Activated CD8-positive, alpha-beta memory T cell treated with anti-CD3 and anti-CD28 coated beads, Interleukin-2, amount 50 U/mL, for 48 hours (primary cell): ENCODE measurements at places on chromosomes 13 and 19.

DNA sequence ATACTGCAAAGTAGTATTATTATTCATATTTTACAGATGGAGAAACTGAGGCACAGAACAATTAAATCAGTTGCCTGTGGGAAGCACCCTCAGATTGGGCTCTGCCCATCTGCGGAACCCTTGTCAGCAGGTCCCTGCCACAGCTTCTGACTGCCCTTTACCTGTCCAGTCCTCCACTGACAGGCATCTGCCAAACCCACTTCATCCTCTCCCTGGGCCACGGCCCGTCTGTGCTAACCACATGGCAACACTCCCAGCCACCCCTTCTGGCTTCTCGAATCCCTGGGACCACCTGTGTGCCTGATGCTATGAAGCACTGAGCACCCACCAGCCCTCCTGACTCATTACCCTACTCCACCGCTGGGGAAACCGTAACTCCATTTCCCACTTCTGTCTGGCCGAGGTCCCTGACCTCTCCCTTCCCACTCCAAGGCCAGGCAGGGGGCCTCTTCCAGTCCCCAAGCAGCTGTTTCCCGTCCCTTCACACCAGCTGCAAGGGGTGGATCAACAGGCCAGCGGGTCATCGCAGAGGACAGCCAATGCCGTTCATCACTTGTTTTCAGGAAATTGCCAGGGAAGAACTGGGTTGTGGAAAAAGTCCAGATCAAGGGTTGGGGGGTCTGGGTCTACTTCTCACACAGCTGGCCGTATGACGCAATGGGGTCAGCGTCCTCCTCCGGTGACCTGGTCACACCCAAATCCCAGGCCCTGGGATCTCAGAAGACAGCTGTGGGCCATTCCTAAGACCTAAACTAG is 2.5 kb downstream of the KANK3 start:
- DNase-seq: no peak

DNA sequence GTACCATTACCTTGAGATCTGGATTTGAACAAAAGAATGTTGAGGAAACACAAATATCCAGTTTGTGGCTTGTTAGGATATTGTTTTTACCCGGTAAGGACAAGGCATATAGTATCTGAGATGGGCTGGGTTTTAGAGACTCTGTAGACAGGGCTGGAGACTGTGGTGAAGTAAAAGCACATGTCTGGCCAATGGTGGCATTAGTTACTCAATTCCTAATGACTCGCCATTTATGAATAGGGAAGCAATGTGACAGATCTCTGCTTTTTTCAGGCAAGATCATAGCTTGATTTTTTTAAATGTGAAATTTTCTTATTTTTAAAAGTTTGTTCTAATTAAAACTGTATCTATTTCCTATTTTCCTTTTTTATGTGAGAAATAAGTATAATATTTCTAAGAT is 371.1 kb upstream of the SPRY2 start:
- DNase-seq: no peak

DNA sequence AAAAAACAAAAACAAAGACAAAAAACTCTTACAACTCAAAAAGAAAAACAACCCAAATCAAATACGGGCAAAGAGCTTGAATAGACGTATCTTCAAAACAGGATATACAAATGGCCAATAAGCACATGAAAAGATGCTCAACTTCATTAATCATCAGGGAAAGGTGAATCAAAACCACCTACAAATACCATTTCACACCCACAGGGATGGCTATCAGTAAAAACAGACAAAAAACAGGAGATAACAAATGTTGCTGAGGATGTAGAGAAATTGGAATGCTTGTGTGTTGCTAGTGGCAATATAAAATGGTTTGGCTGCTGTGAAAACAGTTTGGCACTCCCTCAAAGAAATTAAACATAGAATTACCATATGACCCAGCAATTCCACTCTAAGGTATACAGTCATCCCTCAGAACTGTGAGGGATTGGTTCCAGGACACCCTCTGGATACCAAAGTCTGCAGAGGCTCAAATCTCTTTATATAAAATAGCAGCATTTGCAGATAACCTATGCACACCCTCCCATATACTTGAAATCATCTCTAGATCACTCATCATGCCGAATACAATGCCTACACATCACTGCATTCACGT is 29.7 kb downstream of the MLLT1 start:
- no peak for DNase-seq

GRCh38 chr19:37511186-37511585 is 4.4 kb downstream of the ZNF793 start:
- no peak for DNase-seq

DNA sequence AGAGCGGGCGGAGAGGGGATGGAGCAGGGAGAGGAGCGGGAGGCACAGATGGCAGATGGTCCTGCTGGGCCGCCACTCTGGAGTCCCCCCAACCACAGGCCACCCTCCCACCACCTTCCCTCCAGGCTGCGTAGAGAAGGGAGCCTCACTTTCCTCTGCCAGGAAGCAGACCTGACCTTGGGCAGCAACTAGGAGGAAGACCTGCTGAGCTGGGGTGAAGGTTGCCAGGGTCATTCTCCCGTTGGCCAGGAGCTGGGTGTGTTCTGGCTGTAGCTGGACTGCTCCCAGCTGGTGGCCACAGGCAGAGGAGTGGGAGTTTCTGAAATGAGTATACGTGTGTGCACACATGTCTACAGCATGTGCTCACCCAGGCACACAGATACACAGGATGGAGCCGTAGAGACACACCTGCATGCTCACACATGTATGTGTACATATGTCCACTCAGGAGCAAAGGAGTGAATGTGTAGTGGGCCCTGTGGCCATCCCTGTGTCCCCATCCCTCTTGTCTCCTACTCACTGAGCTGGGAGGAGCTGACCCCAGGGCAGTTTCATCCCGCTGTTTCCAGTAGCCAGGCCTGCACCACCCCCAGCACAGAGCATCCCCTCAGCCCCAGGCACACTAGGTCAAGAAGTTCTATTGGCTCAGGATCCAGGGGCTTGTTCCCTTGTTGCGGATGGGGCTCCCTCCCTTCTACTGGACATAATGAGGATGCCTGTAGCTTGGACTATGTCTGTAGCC is 53.0 kb downstream of the CHST8 start:
- DNase-seq: peak; percentile 7

- peak; percentile 77 for DNase-seq
Observed at GRCh38 chr19:7554990-7555864, 19.7 kb downstream of the PNPLA6 start.

GRCh38 chr19:14300303-14300702 is 80.9 kb upstream of the ADGRE5 start:
- no peak for DNase-seq

- DNase-seq: no peak
Observed at GRCh38 chr13:92172191-92172590, 773.8 kb downstream of the GPC5 start.

DNA sequence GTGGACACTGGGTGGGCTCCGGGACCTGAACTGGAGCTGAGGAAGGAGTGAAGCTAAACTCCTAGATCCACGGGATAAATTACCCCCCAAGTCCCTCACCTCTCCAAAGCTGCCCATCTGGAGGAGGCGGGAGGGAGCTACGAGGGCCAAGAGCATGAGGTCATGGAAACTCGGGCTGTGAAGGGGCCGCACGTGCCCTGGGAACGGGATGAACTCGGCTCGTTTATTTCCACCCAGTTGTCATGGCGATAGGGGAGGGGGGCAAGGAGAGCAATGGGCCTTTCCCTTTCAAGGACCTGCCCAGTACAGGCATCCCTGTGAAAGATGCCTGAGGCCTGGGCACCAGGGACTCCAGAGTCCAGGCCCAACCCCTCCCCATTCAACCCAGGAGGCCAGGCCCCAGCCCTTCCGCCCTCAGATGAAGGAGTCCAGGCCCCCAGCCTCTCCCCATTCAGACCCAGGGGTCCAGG is 3.8 kb downstream of the PPP1R12C start:
- DNase-seq: no peak

DNA sequence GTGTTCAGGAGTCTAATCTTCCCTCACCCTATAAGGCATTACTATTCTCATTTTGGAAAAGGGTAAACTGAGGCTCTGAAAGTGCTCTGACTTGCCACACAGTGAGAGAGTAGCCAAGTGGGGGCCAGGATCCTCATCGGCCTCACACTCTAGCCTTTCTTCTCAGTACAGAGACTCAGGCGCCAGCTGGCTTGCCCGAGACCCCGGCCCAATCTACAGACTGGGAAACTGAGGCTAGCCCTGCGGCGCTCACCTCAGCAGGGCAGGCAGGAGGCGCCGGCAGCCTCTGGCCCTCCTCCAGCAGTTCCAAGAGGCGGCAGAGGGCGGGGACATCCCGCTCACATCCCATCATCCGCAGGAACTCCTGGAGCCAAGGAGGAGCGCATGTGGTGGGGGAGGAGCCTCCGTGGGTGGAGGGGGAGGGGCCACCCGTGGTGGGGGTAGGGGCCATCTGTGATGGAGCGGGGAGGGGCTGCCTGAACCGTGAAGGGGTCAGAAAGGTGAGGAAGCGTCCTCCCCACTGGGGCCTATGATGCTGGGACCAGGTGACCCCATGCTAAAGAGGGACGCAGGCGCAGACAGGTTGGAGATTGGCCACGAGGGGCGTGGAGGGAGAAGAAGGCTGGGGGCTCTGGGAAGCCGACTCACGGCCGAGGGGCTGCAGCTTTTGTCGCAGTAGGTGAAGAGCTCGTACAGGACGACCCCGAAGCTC is 8.7 kb upstream of the INSL3 start:
- no peak for DNase-seq

DNA sequence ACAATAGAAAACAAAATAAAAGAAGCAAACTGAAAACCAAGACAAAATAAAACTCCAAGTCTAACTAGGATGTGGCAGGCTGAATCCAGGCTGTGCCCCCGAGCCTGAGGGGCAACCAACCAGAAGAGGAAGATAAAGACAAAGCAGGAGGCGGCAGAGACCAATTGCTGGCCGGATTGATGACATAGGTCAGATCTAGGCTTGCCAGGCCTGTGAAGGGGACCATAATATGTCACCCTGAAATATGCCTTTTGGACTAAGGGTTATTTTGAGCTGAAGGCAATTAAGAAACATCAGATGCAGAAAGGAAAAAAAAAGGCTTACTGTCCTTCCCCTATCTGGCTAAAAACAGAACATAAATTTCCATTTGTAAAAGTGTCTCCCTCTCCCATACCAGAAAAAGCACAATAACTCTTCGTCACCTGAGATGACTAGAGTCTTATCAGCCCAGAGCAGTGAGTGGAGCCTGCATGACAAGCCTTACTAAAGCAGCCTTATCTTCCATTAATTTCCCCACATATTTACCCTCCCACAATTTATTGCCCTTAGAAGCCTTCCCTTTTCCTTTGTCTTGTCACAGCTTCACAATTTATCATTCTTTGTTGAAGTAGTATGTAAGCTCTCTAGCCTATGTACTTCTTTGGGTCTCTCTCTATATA is 22.8 kb downstream of the ATP8A2 start:
- no peak for DNase-seq

GRCh38 chr13:58446979-58447378 is 815.4 kb downstream of the PCDH17 start:
- DNase-seq: no peak

DNA sequence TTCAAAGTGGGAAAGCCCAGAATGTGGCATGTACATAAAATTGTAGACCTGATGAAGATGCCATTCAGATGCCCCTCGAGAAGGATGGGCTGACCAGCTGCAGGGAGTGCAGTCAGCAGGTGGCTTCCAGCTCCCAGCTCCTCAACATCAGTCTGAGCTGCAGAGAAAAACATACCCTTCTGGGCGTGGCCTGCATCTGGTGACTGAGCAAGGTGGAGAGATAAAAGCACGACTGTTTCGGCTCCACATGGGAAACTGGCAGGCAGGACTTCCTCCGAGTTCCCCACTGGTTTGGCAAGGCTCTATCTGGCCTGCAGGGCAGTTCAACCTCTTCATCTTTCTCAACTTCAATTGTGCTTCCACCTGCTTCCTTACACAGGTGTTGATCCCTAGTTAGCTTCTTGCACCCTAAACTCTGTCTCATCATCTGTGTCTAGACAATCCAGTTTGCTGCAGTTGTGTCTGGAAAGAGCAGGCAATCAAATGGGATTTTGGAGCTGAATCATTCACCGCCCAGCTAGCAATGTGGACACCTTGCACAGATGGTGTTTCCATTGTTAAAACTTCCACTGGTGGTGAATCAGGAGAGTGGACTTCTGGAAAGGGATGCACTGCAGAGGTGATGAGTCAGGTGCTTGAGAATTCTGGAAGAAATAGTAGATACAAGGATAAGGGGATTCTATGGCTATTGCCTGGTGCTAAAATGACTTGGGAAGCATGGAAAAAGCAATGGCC is 56.8 kb downstream of the POLR1D start:
- no peak for DNase-seq

- no peak for DNase-seq
Observed at GRCh38 chr19:39223703-39224279, 19.7 kb upstream of the SYCN start.
